T-helper 1 cell (primary cell): ENCODE measurements at places on chromosomes 4 and X.
A peak's percentile ranks its signal among the peaks of the same experiment; 100 is the strongest.

DNA sequence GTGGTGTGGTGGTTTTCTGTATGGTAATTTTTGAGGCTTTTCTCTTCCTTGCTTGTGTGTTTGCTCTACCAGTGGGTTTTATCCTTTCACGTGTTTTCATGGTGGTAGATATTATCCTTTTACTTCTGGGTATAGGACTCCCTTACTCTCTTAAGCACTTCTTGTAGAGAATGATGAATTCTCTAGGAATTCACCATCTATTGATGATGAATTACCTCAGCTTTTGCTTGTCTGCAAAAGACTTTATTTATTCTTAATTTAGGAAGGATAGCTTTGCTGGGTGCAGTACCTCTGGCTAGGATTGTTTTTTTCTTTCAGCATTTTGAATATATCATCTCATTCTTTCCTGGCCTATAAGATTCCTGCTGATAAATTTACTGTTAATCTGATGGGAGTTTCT lies 415.3 kb downstream of the PDGFC start:
- DNase-seq: no peak

DNA sequence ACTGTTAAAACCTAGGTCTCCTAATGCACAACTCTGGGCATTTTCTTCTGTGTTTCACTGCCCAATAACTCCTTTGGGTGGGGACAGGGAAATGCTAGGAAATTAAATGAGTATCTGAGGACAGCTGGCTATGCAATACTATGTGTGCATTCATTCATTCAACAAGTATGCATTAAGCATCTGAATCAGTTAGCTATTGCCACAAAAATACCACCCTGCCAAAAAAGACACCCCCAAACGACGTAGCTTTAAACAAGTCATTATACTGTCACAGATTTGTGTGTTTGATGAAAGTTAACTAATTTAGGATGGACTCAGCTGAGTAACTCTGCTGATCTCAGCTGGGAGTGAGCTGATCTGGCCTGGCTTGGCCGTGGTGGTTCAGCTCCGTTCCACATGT lies 29.8 kb upstream of the PTCHD1 start:
- no peak for DNase-seq

- DNase-seq: no peak
Observed at GRCh38 chr4:2789793-2790582, 2.9 kb upstream of the SH3BP2 start.

DNA sequence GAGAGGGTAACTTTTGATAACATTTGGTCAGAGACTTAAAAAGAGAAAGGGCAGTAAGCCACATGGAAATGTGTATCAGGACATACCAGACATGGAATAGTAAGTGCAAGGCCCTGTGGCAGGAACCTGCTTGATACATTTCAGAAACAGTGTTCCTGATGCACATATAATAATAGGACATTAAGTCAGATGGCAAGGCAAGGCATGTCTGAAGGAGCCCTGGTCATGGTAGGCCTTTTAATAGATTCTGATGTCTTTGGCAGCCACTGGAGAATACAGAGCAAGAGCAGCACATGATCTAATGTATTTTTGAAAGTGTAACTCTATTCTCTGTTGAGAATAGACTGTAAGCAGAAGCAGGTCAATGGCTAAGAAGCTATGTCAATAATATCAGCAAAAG lies 279.7 kb downstream of the CAMK2D start:
- DNase-seq: no peak

DNA sequence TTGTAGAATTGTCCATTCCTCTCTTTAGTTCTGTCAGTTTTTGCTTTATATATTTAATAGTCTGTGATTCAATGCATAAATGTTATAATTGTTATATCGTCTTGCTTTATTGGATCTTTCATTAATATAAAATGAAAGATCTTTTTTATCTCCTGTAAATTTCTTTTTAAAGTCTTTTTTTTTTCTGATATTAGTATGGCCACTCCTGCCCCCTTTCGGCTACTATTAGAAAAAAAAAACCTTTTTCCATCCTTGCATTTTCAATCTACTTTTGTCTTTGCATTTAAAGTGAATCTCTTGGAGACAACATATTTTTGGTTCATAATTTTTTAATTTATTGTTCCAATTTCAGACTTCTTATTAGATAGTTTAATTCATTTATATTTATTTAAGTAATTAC lies 677.4 kb upstream of the NDST4 start:
- DNase-seq: no peak

- DNase-seq: no peak
Observed at GRCh38 chr4:141391771-141392170, 171.1 kb downstream of the ZNF330 start.

GRCh38 chr4:153332936-153333335 lies 11.6 kb upstream of the MND1 start:
- DNase-seq: no peak

DNA sequence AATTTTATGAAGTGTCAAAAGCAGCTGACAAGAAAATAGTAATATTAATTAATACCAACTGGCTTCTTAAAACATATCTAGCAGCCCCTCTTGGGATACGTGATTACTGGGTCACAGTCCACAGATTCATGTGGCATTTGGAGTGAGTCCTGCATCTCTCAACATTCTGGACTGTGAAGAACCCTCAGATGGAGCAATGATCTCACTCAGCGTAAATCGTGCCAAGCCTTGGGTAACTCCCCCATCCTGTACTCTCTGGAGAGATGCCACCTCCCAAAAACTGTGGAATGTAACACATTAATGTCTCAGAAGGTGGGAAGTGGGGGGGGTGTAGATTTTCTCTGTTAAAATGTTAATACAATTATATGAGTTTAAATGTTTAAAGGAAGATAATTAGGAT lies 118.2 kb upstream of the IQCM start:
- DNase-seq: no peak

GRCh38 chr4:6674500-6675149 lies 19.1 kb upstream of the S100P start:
- DNase-seq: peak; percentile 64

DNA sequence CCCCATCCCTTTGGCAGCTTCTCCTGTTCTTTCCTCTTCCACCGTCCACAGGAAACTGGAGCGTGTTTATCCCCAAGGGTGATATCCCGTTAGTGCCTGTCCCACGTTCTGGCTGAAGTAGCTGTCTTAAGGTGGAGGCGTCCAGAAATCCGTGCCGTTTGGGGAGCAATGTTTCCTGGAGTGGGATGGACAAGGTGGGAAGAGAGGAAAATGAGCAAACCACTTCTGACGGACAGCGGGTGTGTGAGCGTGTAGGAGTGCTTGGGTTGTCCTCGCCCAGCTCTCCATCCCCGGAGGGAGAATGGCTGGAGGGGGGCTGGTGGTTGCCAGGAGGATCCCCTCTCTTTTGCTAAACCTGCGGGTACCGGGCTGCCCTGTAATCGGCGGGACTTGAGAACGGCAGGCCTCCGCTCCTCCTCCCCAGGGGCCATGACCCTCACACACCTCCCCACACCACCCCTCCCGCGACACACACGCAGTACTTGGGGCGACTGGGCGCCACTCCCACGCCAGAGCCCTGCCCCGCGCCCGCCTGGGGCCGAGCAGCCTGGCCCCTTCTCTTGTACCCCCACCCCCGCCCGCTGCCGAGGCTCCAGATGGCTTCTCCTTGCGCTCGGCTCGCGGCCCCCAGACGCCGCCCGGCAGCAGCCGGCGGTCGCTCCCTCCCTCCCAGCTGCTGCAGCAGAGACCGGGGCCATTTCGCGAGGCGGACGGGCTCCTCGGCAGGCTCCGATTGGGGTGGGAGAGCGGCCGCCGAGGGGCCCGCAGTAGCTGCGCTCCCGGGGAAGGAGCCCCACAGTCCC lies 13.9 kb upstream of the PRDM8 start:
- DNase-seq: no peak

GRCh38 chr4:48722509-48723446 lies 57.3 kb downstream of the FRYL start:
- no peak for DNase-seq

- no peak for DNase-seq
Observed at GRCh38 chr4:8343262-8343966, 73.9 kb downstream of the HTRA3 start.

DNA sequence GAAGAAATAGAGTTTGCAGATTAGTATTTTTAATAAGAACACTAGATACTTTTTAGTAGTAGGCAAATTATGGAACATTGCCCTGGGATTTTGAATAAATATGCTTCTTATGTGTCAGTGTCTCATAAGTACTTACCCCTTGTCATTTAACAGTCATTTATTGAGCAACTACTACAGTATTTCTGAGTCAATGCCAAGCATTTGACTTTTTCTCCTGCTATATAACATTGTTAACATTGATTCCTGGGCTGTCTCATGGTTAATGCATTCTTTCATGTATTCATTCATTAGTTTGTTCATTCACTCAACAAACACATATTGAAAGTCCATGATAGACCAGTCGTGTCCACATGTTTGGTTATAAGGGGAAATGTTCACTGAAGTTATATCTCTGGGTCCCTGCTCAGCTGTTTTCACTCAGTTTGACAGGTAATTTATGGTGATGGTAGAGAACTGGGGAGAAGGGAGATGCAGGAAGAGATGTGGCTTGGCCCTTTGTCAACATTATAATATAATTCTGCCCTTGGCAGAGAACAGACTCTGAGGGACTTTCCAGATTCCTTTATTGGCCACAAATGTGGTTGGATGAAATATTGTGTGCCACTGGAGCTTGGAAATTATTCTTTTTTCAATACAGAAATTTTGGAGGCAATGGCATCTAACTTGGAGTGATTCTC lies 49.8 kb downstream of the OSTC start:
- DNase-seq: no peak

DNA sequence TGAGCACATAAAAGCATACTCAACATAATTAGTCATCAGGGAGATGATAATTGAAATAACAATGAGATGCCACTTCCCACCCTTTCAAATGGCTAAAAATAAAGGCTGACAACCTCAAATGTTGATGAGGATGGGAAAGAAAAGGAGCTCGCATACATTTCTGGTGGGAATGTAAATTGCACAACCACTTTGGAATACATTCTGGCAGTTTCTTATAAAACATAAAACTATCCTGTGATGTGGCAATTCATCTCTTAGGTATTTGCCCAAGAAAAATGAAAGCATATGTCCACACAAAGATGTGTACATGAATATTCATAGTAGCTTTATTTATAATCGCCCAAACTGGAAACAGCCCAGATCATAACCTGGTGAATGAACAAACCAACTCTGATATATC lies 687 bp upstream of the ZNF275 start:
- no peak for DNase-seq

DNA sequence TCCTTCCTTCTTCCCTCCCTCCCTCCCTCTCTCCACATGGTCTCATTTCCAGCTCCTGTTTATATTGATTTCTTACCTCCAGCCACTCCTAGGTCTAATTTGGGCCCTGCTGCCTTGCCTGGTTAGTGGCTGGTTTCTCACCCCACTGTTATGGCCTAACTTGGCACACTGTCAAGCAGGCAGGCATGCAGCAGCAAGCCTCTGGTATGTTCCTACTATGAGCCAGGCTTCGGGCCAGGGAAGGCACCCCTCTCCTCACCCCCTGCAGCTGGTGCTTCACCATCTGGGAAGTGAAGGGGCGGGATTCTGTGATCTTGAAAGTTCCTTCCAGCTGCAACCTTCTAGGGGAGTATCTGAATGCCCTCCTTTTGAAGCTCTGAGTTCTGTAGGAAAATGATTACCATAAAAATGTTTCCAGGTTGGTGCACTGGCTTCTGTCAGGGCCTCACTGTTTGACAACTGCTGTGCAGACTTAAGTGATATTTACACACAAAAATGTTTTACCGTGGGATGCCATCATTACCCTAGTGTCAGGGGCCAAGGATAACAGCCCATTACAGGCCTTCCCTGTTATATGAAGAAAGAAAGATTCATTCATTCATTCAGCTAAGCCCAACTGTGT lies 10.1 kb upstream of the VMA21 start:
- DNase-seq: no peak

DNA sequence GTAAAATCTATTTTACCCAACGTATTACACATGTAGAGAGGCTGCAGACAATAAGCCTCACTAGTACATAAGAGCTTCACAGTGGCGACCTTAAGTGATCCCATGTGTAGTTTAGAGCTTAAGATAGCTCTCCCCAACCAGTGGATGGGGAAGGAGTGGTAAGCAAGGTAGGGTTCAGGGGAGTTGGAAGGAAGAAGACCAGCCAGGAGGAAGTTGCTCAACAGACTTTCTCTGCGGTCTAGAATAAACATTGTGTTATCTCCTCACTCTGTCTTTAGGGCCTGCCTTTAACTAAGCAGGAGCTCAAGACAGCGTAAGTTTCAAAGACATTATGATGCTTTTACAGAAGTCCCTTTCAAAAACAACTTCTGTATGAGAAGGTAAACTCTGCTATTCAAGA lies 16.8 kb downstream of the MEPE start:
- DNase-seq: no peak

GRCh38 chrX:31021537-31021936 lies 50.3 kb downstream of the FTHL17 start:
- DNase-seq: no peak

GRCh38 chr4:15683143-15683495 lies 1.5 kb downstream of the FAM200B start:
- no peak for DNase-seq

DNA sequence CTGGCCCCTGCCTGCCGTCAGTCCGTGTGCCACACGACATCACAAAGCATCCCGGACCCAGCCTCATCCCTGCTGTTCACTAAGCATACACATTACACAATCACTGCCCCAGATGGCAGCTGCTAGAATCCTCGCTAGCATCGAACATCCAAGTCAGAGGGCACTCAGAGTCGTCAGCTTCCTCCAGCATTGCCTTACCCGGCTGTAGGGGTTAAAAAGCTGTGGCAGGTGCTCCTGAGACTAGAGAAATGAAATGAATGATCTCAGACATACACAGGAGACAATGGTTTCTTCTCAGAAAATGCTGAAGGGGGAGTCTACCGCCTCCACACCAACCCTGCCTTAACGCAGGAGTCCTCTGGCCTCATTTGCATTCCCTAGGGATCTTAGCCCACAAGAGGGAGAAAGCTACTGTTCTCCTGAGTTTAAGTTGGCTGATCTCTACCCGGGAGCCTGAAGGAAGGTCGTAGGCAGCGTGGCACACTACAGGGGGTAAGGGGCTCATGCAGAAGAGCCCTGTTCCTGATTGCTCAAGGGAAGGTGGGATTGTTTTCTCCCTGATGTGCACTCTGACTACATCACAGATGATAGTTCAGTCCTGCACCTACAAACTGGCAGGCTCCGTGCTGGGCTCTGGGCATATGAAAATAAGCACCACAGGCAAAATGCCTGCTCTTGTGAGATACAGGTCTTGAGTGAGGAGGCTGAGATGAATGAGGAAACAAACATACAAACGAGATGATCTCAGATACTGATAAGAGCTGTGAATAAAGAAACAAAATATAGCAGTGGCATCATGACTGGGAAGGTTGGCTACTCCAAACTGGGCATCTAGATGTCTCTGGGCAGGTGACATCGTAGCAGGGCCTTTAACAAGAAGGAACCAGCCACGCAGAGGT lies 2.6 kb upstream of the KIAA0232 start:
- DNase-seq: no peak

- no peak for DNase-seq
Observed at GRCh38 chr4:140003876-140004548, 150.0 kb downstream of the MAML3 start.

- DNase-seq: no peak
Observed at GRCh38 chr4:185119927-185120630, 23.0 kb upstream of the SLC25A4 start.

DNA sequence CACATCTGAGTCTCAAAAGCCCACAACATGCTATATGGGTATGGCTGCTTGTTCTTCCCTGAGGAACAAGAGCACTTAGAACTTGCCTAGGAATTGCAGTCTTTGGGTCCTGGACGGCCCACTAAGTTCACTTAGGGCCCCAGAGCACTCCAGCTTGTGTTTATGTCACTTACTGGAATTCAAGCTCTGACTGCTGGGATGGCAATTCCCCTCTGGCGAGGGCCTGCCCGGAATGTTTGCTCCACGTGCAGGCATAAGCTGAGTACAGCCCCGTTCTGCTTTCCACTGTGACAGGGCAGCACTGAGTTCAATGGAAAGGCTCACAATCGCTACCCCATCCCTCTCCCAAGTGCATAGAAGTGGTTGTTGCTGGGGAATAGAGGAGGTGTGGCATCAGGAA lies 25.9 kb upstream of the RASSF6 start:
- no peak for DNase-seq
